ENCODE measurements at places on chromosomes 16 and 17. TPM values are rescaled to one million over a fixed set of nuclear protein-coding genes. Genes with fewer than 3 reads are reported as not detected.

Gene GNAO1
- total RNA-seq: 33.4 TPM

Gene TPPP3
- 0.95 TPM for total RNA-seq

Gene CETP
- not detected for total RNA-seq

Gene RPL13
- 965 TPM for total RNA-seq

Gene DPEP1
- 0.18 TPM for total RNA-seq

GRCh38 chr17:73363442-73364154, 51.8 kb upstream of the CDC42EP4 start:
- H3K4me3 ChIP-seq: no peak overlapping the region
- no peaks in the 10 kb centered on the region for H3K4me1 ChIP-seq
- no peaks in the 10 kb centered on the region for H3K27me3 ChIP-seq
- H3K36me3 ChIP-seq: no peaks in the 10 kb centered on the region
- DNase-seq: no peak
- no peak overlapping the region for H3K27ac ChIP-seq

- DNase-seq: no peak
- H3K4me1 ChIP-seq: no peaks in the 10 kb centered on the region
- H3K27ac ChIP-seq: no peak overlapping the region
- no peaks in the 10 kb centered on the region for H3K36me3 ChIP-seq
These were observed 252.5 kb downstream of the SLC39A11 start for GRCh38 chr17:72840019-72840418.

DNA sequence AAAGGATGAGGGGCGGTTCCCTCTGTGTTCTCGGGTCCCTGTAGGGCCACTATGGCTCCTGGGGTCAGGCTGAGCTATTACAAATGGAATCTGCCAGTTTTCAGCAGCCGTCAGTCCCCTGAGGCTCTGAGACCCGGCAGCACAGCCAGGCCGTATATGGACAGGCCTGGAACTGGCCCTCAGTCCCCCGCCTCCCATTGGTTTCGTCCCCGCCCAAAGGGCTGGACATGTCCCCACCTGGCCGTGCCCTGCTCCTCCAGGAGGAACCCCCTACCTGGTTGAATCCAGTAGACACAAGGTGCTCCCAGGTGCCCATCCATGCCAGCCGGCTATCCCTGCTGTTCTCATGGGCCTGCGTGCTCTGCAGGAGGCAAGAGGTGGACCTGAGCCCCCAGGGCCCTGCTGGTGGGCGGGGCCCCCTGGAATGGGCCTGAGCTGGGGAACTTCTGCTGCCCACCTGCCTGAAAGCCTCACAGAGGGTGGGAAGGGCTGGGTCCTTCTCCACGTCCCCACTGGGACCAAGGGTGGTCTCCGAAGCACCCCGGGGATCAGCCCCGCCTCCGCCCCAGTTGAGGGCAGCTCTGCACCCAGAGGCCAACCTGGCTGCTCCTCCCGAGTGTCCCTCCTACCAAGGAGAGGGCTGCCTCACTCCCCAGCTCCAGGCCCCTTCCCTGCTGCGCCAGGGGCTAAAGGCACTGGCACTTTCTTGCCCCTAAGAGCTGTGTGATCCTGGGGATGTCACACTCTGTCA, 16.8 kb downstream of the VASN start:
- no peak for DNase-seq
- no peaks in the 10 kb centered on the region for H3K27me3 ChIP-seq
- no peaks in the 10 kb centered on the region for H3K36me3 ChIP-seq
- H3K27ac ChIP-seq: no peak overlapping the region
- peaks cover 38% of the 10 kb centered on the region for H3K4me1 ChIP-seq

- H3K27me3 ChIP-seq: no peaks in the 10 kb centered on the region
- H3K4me1 ChIP-seq: no peaks in the 10 kb centered on the region
- H3K27ac ChIP-seq: no peak overlapping the region
- no peaks in the 10 kb centered on the region for H3K36me3 ChIP-seq
These were observed 116.4 kb upstream of the ZNF750 start for GRCh38 chr17:82956146-82956725.

- no peaks in the 10 kb centered on the region for H3K36me3 ChIP-seq
- H3K27me3 ChIP-seq: no peaks in the 10 kb centered on the region
- DNase-seq: no peak
- peaks cover 6% of the 10 kb centered on the region for H3K4me1 ChIP-seq
- no peak overlapping the region for H3K27ac ChIP-seq
- H3K4me3 ChIP-seq: peak overlapping the region; percentile 80
These were observed 674 bp downstream of the ZNF821 start for GRCh38 chr16:71883168-71883848.

DNA sequence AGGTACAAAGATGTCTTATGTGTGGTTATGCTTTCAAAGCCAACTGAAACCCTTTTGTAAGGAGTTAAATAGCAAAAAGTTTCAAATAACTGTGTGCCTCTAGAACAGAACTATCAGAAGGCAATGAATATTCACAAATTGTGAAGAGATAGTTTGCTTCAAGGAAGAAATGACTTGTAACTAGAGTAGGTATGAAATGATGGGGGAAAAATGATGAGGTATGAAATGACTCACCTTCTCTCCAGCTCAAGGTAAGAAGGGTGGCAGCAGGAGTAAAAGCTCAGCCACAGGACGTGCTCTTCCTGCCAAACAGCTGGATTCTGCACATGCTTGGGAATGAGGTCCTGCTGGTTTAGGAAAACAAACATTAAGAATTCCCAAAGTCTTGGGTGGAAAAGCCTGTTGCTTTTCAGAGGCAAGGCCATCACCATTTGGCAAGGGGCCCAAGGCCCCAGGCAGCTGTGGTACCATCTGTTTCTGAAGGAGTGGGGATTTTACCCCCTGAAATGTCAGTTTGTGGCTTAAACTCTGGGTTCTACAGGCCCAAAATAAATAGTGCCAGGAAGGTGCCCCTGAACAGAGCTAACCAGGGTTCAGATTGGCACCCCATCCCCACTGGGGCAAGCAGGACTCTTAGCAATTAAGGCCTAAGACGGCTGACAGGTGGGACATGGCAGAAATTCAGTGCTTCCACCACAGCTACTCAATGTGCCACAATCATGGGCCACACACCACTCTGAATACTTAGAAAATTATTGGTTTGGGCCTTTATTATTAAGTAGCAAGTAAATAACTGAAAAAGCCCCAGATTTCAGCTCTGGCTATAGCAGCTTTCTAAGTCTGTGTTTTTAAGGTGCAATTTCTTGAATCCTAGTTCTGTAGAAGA, 13.3 kb downstream of the HERPUD1 start:
- H3K27me3 ChIP-seq: no peaks in the 10 kb centered on the region
- no peak for DNase-seq
- no peaks in the 10 kb centered on the region for H3K4me1 ChIP-seq
- no peak overlapping the region for H3K4me3 ChIP-seq
- H3K36me3 ChIP-seq: peaks cover 9% of the 10 kb centered on the region
- H3K27ac ChIP-seq: no peak overlapping the region

DNA sequence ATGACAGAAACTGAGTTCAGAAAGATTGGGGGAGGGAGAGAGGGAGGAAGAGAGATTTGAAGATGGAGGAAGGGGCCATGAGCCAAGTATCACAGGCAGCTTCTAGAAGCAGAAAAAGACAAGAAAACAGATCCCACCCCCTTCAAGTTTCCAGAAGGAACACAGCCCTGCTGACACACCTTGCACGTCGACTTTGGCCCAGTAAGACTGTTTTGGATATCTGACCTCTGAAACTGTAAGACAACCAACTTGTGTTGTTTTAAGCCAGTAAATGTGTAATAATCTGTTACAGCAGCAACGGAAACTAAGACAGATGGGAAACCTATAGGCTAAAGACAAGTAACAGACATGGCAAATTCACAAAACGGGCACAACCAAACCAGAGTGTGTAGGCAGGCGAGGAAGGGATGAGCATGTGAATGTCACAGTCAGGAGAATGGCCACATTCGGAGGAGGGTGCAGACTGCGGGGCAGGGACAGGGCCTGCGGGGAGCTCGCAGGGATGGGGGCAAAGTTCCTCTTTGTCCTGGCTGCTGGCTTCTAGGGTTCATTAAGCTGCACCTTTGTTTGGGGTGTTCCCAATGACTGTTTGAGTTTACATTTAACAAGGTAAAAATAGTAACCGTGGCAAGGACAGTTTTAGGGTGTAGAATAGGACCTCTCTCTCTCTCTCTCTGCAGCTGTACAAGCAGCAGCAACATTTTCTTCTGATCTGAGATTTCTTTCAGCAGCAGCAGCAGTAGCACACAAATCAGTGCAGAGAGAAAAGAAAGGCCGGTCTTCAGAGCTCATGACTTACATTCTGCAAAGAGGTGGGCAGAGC, 18.3 kb upstream of the ATP2C2 start:
- no peak for DNase-seq
- no peaks in the 10 kb centered on the region for H3K4me1 ChIP-seq
- H3K36me3 ChIP-seq: no peaks in the 10 kb centered on the region
- H3K4me3 ChIP-seq: no peak overlapping the region

GRCh38 chr17:50916026-50916707, 50.0 kb upstream of the TOB1 start:
- no peaks in the 10 kb centered on the region for H3K36me3 ChIP-seq
- DNase-seq: no peak
- no peaks in the 10 kb centered on the region for H3K27me3 ChIP-seq
- peak overlapping the region; percentile 53 for H3K27ac ChIP-seq

DNA sequence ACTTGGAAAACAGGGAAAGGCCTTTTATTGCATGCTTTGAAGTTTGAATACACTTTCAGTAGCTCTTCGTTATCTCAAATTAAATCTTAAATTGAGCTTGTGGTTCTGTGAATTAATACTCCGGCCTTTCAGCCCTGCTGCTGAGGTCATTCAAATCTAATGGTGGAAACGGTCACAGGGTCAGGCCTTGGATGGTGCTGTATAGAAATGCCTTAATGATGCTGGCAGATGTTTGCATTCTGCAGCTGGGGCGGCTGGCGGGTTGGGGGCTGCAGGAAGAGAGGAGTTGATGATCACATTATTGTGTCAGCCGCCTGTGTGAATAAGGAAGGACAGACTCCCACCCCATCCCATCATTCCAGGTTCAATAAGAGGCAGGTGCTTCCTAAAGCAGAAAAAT, 723.6 kb downstream of the WWOX start:
- no peak overlapping the region for H3K27ac ChIP-seq
- no peak overlapping the region for H3K4me3 ChIP-seq
- H3K36me3 ChIP-seq: no peaks in the 10 kb centered on the region
- no peak for DNase-seq

DNA sequence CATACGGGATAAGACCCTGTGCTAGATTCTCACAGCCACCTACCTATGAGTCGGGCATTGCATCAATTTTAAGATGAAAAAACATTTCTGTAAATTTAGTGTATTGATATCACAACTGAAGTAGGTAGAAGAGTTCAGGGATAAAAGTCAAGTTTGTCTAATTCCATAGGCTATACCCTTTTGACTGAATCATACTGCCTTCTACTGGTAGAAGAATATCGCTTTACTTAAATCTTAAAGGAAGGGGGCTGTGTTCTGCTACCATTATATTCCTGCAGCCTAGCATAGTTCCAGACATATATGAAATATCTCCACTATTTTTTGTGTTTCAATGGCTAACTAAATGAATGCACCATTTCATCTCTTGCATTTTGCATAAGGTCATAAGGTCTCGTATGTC, 1128.6 kb downstream of the CDH8 start:
- no peaks in the 10 kb centered on the region for H3K27me3 ChIP-seq
- H3K27ac ChIP-seq: no peak overlapping the region
- no peak overlapping the region for H3K4me3 ChIP-seq
- no peak for DNase-seq
- H3K36me3 ChIP-seq: no peaks in the 10 kb centered on the region
- no peaks in the 10 kb centered on the region for H3K4me1 ChIP-seq

DNA sequence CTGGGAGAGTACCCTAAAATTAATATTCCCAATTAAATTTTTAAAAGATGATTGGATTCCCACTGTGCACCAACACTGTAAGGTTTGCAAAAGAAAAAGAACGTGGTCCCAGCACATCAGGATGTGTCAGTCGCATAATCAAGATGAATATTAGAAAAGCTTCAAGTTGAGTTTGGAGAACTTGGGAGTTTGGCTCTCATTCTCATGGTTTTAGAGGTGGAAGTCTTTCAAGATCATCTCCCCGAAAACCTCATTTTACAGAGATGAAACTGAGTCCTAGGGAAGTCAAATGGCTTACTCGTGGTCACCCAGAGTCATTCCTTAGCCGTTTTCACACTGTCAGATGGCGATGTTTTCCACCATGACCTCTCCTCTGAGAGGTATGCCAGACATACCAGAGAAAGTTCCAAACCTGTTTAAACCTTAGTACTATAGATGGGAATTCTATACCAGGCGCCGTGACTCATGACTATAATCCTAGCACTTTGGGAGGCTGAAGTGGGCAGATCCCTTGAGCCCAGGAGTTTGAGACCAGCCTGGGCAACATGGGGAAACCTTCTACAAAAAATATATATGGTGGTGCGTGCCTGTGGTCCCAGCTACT, 1.2 kb downstream of the SEC14L1 start:
- H3K27me3 ChIP-seq: no peaks in the 10 kb centered on the region
- peaks cover 52% of the 10 kb centered on the region for H3K4me1 ChIP-seq
- H3K27ac ChIP-seq: peak overlapping the region; percentile 99
- peaks cover 17% of the 10 kb centered on the region for H3K36me3 ChIP-seq
- DNase-seq: no peak

GRCh38 chr17:77865112-77865611, 93.3 kb upstream of the TNRC6C start:
- no peaks in the 10 kb centered on the region for H3K4me1 ChIP-seq
- H3K4me3 ChIP-seq: no peak overlapping the region
- peaks cover 7% of the 10 kb centered on the region for H3K27me3 ChIP-seq
- H3K36me3 ChIP-seq: no peaks in the 10 kb centered on the region
- DNase-seq: no peak
- H3K27ac ChIP-seq: no peak overlapping the region

DNA sequence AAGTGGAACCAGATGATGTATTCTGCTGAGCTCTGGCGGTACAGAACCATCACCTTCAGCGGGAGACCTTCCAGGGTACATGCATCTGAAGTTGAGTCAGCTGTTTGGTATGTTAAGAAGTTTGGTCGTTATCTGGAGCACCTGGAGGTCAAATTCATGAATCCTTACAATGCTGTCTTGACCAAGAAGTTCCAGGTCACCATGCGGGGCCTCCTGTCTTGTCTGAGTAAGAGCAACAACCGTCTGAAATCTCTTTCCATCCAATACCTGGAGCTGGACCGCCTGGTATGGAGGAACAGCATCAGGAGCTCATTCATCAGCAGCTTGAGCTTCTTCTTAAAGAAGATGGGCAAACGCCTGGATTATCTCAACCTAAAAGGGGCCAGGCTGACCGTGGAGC, 4.0 kb downstream of the FBXO39 start:
- no peaks in the 10 kb centered on the region for H3K4me1 ChIP-seq
- no peak overlapping the region for H3K4me3 ChIP-seq
- H3K36me3 ChIP-seq: no peaks in the 10 kb centered on the region
- no peak overlapping the region for H3K27ac ChIP-seq
- H3K27me3 ChIP-seq: peaks cover 5% of the 10 kb centered on the region
- DNase-seq: no peak

- no peaks in the 10 kb centered on the region for H3K27me3 ChIP-seq
- peaks cover 6% of the 10 kb centered on the region for H3K4me1 ChIP-seq
- no peak overlapping the region for H3K4me3 ChIP-seq
These were observed 30.2 kb downstream of the ZFPM1 start for GRCh38 chr16:88483392-88483641.

GRCh38 chr17:12110906-12111305, 90.2 kb downstream of the MAP2K4 start:
- H3K4me3 ChIP-seq: no peak overlapping the region
- H3K4me1 ChIP-seq: no peaks in the 10 kb centered on the region
- H3K27me3 ChIP-seq: no peaks in the 10 kb centered on the region
- H3K27ac ChIP-seq: no peak overlapping the region

All from Panc1 (cell line).